PC-3 (cell line): ENCODE measurements at places on chromosomes 7 and 10. TPM values are rescaled to one million over a fixed set of nuclear protein-coding genes. Genes with fewer than 3 reads are reported as not detected.

- no peaks in the 10 kb centered on the region for H3K36me3 ChIP-seq
- no peaks in the 10 kb centered on the region for H3K27me3 ChIP-seq
- no peaks in the 10 kb centered on the region for H3K4me1 ChIP-seq
- H3K4me3 ChIP-seq = no peak overlapping the region
These were observed 7.1 kb upstream of the RBM28 start for GRCh38 chr7:128350708-128351295.

- H3K4me3 ChIP-seq = no peak overlapping the region
- H3K27me3 ChIP-seq = no peaks in the 10 kb centered on the region
- H3K27ac ChIP-seq = no peak overlapping the region
- H3K4me1 ChIP-seq = no peaks in the 10 kb centered on the region
- DNase-seq = no peak
These were observed 265.1 kb downstream of the PARD3 start for GRCh38 chr10:34549953-34550352.

Gene PAX4
- total RNA-seq = not detected in 2 replicates

GRCh38 chr7:66845379-66846095 is 75.5 kb upstream of the TMEM248 start:
- H3K4me1 ChIP-seq = peaks cover 17% of the 10 kb centered on the region
- peak overlapping the region; percentile 76 for H3K27ac ChIP-seq
- no peaks in the 10 kb centered on the region for H3K27me3 ChIP-seq
- H3K36me3 ChIP-seq = no peaks in the 10 kb centered on the region

- no peak overlapping the region for H3K4me3 ChIP-seq
- no peaks in the 10 kb centered on the region for H3K36me3 ChIP-seq
- H3K27ac ChIP-seq = no peak overlapping the region
These were observed 472.8 kb upstream of the STEAP1 start for GRCh38 chr7:89681448-89681847.

- no peak for DNase-seq
- H3K4me1 ChIP-seq = no peaks in the 10 kb centered on the region
- no peaks in the 10 kb centered on the region for H3K36me3 ChIP-seq
- no peaks in the 10 kb centered on the region for H3K27me3 ChIP-seq
These were observed 10.0 kb downstream of the FRG2B start for GRCh38 chr10:133616371-133617130.

- H3K27me3 ChIP-seq = peaks cover 17% of the 10 kb centered on the region
- no peak for DNase-seq
- no peaks in the 10 kb centered on the region for H3K4me1 ChIP-seq
- H3K4me3 ChIP-seq = no peak overlapping the region
These were observed 228.0 kb downstream of the ELMO1 start for GRCh38 chr7:37220664-37221063.

DNA sequence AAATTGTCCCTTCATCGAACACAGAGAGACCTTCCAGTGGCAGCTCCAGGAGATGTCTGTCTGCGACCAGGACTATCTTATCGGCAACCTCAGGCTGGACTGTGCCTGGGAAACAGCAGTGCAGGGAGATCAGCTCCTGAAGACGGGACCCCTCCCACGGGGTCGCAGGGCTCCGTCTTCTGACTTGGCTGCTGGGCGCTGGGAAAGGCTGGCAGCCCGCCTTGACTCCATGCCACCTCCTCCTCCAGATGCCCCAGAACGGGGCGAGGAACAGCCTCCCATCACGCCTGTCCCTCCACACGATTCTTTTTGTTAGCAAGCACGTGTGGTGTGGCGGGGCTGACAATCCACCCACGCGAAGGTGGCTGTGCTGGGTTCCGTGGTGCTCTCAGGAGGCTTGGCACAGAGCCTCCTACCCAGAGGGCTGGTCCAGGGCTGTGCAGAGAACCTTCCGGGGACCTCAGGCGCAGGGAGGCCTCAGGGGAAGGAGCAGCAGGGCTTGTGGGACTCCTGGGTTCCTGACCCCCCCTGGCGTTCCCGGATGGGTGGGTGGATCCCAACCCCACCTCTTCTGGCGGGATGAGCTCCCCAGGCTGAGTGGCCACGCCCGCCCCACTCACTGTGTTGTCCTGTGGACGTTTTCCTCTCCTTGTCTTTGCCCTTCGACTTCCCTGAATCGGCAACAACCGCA is 47.6 kb upstream of the NKX6-2 start:
- no peak for DNase-seq
- peaks cover 53% of the 10 kb centered on the region for H3K27me3 ChIP-seq
- no peak overlapping the region for H3K27ac ChIP-seq
- H3K36me3 ChIP-seq = no peaks in the 10 kb centered on the region

DNA sequence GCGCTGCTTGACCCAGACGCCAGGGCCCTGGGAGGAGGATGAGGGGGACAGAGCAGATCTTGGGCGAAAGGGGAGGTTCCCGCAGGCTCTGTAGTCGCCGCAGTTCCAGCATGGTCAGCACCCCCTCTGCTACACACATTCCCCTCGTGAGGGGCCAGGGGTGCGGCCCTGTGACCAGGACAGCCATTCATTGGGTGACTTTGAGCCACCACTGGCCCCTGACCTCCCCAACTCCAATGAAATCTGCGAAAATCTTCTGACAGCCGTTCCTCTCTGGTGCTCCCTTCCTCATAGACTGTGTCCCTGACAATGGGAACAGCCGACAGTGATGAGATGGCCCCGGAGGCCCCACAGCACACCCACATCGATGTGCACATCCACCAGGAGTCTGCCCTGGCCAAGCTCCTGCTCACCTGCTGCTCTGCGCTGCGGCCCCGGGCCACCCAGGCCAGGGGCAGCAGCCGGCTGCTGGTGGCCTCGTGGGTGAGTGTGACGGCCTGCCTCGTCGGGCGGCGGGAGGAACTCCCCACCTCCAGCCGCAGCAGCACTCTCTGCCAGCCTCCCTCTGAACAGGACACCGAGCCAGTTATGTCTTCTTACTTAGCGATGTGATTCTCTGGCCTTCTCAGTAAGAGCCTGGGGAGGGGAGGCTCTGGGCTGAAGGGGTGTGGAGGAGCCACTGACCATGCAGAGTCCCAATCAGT is 825 bp downstream of the TMEM176A start:
- H3K27ac ChIP-seq = no peak overlapping the region
- DNase-seq = no peak
- H3K27me3 ChIP-seq = peaks cover 69% of the 10 kb centered on the region
- no peaks in the 10 kb centered on the region for H3K36me3 ChIP-seq

Gene FRMD4A
- 7.1 and 9.8 TPM in 2 replicates for total RNA-seq

DNA sequence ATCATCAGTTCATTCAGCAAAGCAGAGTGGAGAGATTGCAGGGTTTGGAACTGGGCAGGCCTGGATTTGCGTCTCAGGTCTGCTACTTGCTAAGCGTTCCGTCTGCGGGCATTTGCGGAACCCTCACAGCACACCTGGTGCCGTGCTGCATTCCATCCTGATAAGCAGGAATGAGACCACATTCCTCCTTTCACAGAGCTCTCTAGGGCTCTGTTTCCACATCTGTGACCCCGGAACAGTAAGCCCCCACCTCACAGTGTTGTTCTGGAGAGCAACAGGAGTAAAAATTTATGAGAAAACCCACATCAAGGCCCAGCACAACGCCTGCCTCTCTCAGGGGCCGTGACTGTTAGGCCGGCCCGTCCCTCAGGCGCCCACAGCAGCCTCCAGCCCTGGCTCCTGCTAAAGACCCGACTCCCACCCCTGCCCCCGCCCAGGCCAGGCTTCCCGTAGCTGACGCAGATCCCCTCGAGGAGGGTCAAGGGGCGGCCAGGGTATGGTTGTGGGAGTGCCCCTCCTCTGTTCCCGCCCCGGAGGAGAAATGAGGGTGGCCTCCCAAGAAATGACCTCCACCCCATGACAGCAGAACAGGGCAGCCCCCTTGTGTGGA is 128.9 kb downstream of the RGS10 start:
- no peaks in the 10 kb centered on the region for H3K27me3 ChIP-seq
- no peak overlapping the region for H3K27ac ChIP-seq
- DNase-seq = no peak
- no peaks in the 10 kb centered on the region for H3K4me1 ChIP-seq

GRCh38 chr10:43427166-43427825 is 9.6 kb upstream of the ZNF487 start:
- DNase-seq = no peak
- H3K36me3 ChIP-seq = no peaks in the 10 kb centered on the region
- H3K4me3 ChIP-seq = no peak overlapping the region
- H3K4me1 ChIP-seq = no peaks in the 10 kb centered on the region
- no peak overlapping the region for H3K27ac ChIP-seq

Gene CDH23
- total RNA-seq = not detected in 2 replicates

DNA sequence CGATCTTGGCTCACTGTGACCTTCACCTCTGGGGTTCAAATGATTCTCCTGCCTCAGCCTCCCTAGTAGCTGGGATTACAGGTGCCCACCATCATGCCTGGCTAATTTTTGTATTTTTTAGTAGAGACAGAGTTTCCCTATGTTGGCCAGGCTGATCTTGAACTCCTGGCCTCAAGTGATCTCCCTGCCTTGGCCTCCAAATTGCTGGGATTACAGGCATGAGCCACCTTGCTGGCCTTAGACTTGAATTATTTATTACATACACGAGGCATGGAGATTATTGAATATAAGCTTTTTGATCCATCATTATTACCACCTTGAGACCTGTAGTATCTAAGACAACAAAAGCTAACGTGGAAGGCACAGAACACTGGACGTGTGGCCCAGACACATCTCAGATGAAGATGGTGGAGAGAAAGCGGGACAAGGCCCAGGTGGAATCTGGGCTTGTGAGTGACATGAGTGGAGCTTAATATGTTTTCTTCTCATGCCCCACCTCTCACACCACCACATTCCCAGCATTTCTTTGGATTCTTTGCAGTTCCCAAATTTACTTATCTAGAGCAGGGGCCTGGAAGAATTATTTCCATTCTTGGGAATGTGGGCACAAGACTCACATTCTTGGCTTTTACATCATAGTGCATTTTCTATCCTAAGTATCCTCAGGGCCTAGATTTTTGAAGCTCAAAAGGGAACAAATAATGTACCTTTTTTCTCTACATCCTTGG is 76.6 kb downstream of the SUGCT start:
- H3K27ac ChIP-seq = no peak overlapping the region
- H3K27me3 ChIP-seq = no peaks in the 10 kb centered on the region
- DNase-seq = no peak
- no peak overlapping the region for H3K4me3 ChIP-seq

- no peaks in the 10 kb centered on the region for H3K27me3 ChIP-seq
- H3K4me3 ChIP-seq = no peak overlapping the region
- peak; percentile 22 for DNase-seq
- H3K27ac ChIP-seq = no peak overlapping the region
- no peaks in the 10 kb centered on the region for H3K36me3 ChIP-seq
These were observed 7.2 kb upstream of the HGF start for GRCh38 chr7:81776948-81777630.

Gene ALOX5
- 0.11 and 0.92 TPM in 2 replicates for total RNA-seq

DNA sequence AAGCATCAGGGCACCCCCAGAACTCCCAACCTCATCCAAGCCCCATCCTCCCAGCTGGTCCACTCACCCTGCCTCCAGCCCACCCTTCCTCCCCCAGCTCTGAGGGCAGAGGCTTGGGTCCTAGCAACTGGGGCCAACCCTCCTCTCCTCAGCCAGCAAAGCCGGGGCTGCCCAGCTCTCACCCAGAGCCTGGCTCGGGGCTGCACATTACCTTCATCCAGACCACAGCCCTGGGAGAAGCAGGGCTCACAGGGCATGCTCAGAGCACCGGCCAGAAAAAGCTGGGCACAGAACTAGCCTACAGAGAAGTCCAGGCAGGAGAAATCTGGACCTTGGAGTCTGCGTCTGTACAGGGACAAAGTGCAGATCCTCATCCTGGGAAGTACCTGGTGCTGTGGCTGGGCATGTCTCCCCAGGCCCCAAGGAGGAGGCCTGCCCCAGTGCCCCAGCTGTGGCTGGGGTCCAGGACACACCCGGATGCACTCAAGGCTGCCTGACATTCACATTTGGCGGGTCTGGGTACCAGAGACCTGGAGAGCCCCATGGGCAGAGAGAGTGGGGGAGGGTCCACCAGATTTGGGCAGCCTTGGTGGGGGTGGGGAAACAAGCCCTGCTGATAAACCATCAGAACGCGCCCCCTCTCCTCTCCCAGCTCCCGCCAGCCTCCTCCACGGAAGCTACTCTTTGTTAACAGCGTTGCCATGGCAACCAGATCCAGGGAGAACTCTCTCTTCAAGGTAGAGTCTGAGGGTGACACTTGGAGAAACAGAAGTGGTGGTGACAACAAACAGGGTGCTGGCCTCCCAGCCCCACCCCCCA is 5.1 kb downstream of the RASGEF1A start:
- H3K36me3 ChIP-seq = no peaks in the 10 kb centered on the region
- no peak overlapping the region for H3K27ac ChIP-seq
- H3K4me1 ChIP-seq = no peaks in the 10 kb centered on the region; the same call in 1 of the 2 replicates
- peaks cover 27% of the 10 kb centered on the region for H3K27me3 ChIP-seq
- DNase-seq = no peak

- H3K4me1 ChIP-seq = peaks cover 9% of the 10 kb centered on the region
- DNase-seq = no peak
- H3K4me3 ChIP-seq = no peak overlapping the region
- H3K27ac ChIP-seq = no peak overlapping the region
- H3K27me3 ChIP-seq = no peaks in the 10 kb centered on the region
- H3K36me3 ChIP-seq = no peaks in the 10 kb centered on the region
These were observed 218.3 kb downstream of the AHR start for GRCh38 chr7:17516771-17517170.

Gene TRUB1
- 21.7 and 28.0 TPM in 2 replicates for total RNA-seq

- no peaks in the 10 kb centered on the region for H3K27me3 ChIP-seq
- DNase-seq = no peak
- no peak overlapping the region for H3K27ac ChIP-seq
- no peaks in the 10 kb centered on the region for H3K4me1 ChIP-seq
These were observed 299.9 kb downstream of the C7orf25 start for GRCh38 chr7:42611961-42612360.

- H3K27ac ChIP-seq = peak within 1 kb of the TSS; percentile 39
- peaks cover 23% of the 10 kb centered on the region; the same call in 1 of the 2 replicates for H3K4me1 ChIP-seq
- H3K27me3 ChIP-seq = no peaks in the 10 kb centered on the region
- H3K36me3 ChIP-seq = no peaks in the 10 kb centered on the region
- peak within 1 kb of the TSS; percentile 69 for H3K4me3 ChIP-seq
These were observed at the start of gene CLDN3 for GRCh38 chr7:73770002-73770859. Gene CLDN3 (minus strand): TSS chr7:73770270. CDS start chr7:73770049, 221 bp downstream.

Gene OR2A5
- total RNA-seq = not detected in 2 replicates

GRCh38 chr7:85529201-85529600 is 342.3 kb upstream of the SEMA3D start:
- no peaks in the 10 kb centered on the region for H3K36me3 ChIP-seq
- DNase-seq = no peak
- no peak overlapping the region for H3K27ac ChIP-seq
- no peaks in the 10 kb centered on the region for H3K27me3 ChIP-seq

- no peak overlapping the region for H3K27ac ChIP-seq
- no peaks in the 10 kb centered on the region for H3K36me3 ChIP-seq
- H3K27me3 ChIP-seq = no peaks in the 10 kb centered on the region
- H3K4me1 ChIP-seq = no peaks in the 10 kb centered on the region
- H3K4me3 ChIP-seq = no peak overlapping the region
These were observed 6.5 kb downstream of the VPS41 start for GRCh38 chr7:38902449-38902848.

GRCh38 chr7:148575640-148576411 is 14.7 kb upstream of the C7orf33 start:
- H3K36me3 ChIP-seq = no peaks in the 10 kb centered on the region
- H3K27me3 ChIP-seq = no peaks in the 10 kb centered on the region
- H3K4me3 ChIP-seq = no peak overlapping the region
- H3K27ac ChIP-seq = no peak overlapping the region
